Panc1 (cell line): ENCODE measurements at places on chromosomes 7 and 10.

DNA sequence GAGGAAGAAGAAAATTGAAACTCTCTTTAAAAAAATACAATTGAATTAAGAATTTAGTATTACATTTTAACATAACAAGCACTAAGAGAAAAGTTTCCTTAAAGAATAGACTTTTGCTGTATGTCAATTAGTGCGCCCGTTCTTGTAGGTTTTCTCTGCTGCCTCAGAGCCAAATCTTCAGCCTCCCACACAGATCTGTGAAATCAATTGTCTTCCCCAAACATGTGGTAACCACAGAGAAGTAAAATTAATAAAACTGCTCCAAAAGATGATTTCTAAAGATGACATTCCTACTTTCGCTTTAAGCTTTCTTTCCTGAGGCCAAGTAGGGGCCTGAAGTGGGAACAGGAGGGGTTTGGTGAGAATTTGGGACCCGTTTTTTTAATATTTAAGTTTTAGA is 113.2 kb upstream of the ADO start:
- H3K4me1 ChIP-seq, result no peaks in the 10 kb centered on the region
- H3K36me3 ChIP-seq, result no peaks in the 10 kb centered on the region
- DNase-seq, result no peak
- no peak overlapping the region for H3K27ac ChIP-seq
- no peaks in the 10 kb centered on the region; the same call in 1 of the 2 replicates for H3K27me3 ChIP-seq

- H3K27ac ChIP-seq, result no peak overlapping the region
- H3K27me3 ChIP-seq, result no peaks in the 10 kb centered on the region
- DNase-seq, result no peak
- H3K4me1 ChIP-seq, result 0 out of 2 replicates have a peak, but pooled peaks cover 3% of the 10 kb centered on the region
Measured at GRCh38 chr10:124554085-124554858, 92.6 kb downstream of the LHPP start.

DNA sequence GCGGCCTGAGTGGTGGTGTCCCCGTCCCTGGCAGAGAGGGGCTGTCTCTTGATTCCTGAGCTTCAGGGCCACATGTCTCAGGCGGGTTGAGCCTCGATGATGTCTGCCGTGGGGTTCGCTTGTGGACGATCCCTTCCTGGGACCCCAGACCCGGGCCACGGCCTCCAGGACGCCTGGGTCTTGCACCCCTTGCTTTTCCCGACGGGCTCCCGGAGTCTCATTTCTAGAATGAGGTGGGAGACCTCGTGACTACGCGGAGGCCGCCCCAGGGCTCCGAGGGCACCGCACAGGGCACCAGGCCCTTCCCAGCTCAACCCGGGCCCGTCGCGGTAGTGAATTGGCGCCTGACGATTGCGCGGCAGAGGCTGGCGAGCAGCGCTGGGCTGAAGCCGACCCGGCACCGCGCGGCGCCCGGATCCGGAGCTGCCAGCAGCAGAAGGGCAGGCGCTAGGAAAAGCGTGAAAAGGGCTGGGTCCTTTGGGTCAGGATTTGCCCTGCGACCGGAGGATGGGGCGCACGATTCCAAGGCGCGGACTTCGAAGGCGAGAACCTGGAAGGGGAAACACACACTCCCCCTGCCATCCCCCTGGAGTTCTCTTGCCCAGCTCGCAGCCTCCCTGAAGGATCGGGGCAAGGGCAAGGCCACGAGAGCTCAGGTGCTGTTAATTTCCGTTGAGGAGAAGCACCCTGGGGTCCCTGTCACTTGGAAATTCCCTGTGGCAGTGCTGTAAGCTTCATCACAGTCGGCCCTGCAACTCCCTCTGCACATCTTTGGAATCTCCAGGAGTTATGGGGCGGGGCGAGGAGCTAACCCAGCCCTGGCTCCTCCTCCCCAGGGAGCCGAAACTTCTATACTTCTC is 15.5 kb downstream of the TLX1 start:
- DNase-seq, result no peak
- no peak overlapping the region for H3K4me3 ChIP-seq
- H3K36me3 ChIP-seq, result no peaks in the 10 kb centered on the region
- H3K27me3 ChIP-seq, result peaks cover 14% of the 10 kb centered on the region
- no peak overlapping the region for H3K27ac ChIP-seq
- peaks cover 6% of the 10 kb centered on the region for H3K4me1 ChIP-seq

DNA sequence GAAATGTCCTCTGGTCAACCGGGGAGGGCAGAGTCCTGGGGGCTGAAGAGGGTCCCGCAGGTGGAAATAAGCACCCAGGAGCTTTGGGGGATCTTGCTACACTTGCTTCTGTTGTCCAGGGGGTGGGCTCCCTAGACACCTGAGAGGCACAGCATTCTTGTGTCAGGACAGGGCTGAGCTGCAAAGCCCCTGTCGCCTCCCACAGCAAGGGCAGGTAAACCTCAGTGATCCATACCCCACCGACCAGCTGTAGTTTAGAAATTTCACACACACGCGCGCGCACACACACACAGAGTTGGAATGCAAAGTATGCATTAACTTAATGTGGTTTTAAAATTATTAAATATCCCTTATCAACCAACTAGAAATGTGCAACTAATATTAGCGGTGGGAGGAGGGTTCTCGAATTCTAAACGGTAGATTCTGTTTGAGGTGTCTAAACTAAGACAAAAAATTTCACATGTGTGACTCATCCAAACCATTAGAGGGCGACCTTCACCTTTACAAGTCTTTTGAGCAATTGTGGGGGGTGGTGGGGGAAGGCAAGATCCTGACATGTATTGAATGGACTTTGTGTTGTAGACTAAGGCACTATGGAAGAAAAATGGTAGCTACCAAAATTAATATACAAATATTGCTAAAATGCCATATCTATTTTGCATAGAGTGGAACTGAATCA is 34.3 kb upstream of the PTF1A start:
- H3K27me3 ChIP-seq, result no peaks in the 10 kb centered on the region
- no peak overlapping the region for H3K27ac ChIP-seq
- H3K36me3 ChIP-seq, result no peaks in the 10 kb centered on the region
- DNase-seq, result no peak

DNA sequence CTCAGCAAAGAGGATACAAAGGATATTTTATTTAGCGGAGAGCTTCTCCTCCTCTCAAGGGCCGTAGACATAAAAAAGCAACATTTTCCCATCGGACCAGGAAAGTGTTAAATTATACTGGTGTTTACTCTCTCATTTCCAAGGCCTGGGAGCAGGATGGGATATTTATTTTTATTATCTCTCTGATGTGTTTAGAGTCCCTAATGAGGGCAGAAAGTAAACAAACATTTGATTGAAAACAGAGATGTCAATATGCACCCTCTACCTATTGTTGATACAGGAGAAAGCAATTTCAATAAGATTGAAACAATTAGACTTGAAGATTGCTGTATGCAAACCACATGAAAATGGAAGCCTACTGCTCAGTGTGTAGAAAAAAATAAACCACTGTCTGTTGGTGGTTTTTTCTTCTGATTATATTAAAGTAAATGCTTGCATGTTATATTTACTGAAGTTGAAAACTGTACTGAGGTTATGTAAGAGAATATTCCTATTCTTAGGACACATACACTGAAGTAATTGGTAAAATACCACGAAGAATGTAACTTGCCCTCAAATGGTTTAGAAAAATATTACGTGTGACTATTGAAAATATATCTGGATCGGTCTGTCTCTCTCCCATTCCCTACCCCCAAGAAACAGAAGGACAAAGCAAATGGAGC is 59.3 kb downstream of the ATXN7L1 start:
- no peak for DNase-seq
- no peak overlapping the region for H3K27ac ChIP-seq
- H3K4me1 ChIP-seq, result 0 out of 2 replicates have a peak, but pooled peaks cover 7% of the 10 kb centered on the region
- H3K36me3 ChIP-seq, result no peaks in the 10 kb centered on the region
- H3K27me3 ChIP-seq, result no peaks in the 10 kb centered on the region

GRCh38 chr7:7681191-7681935 is 37.0 kb downstream of the RPA3 start:
- H3K4me3 ChIP-seq, result no peak overlapping the region
- H3K27ac ChIP-seq, result peak overlapping the region; percentile 39; the same call in 1 of the 2 replicates
- H3K27me3 ChIP-seq, result no peaks in the 10 kb centered on the region
- H3K36me3 ChIP-seq, result no peaks in the 10 kb centered on the region

DNA sequence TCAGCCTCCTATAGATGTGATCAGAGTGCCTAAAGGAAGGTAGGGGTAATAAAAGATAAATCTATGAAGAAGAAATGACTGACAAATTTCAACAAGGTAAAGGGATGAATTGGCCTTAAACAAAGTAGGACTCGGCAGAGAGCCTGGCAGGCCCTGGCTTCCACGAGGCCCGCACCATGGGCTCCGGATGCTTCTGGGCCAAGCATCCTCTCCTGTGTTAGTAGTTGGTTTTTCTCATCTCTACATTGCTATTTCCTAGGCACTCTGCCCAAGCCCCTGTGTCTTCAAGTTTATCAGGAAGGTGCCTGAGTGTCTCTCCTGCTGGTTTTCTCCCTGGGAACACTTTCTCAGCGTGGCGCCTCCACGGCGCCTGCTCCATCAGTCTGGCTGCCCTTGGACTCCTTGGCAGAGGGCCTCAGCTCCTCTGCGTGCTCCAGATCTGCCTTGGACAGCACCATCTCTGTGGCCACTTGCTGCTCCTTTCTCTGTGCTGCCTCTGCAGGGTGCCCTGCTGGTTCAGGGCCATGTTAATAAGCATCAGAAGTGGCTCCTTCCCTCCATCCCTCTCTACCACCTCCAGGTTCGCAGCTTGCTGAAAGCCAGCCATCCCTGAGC is 413.3 kb upstream of the DPP6 start:
- no peaks in the 10 kb centered on the region for H3K27me3 ChIP-seq
- no peaks in the 10 kb centered on the region for H3K4me1 ChIP-seq
- no peaks in the 10 kb centered on the region for H3K36me3 ChIP-seq
- no peak overlapping the region for H3K4me3 ChIP-seq
- H3K27ac ChIP-seq, result no peak overlapping the region

DNA sequence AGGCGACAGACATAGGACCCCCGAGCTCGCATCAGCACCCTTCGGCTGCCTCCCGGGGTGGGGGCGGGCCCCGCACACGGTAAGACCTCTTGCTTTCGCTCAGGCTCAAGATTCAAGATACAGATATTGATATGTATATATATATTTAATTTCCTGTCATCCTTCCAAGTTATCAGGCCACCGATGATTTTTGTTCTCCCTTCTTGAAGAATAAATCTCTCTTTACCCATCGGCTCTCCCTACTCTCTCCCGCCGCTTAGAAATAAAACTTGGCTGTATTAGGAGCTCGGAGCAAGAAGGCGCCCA is 603 bp downstream of the ADRA2A start:
- DNase-seq, result no peak
- H3K27me3 ChIP-seq, result peaks cover 25% of the 10 kb centered on the region
- H3K4me3 ChIP-seq, result peak overlapping the region; percentile 43
- no peak overlapping the region for H3K27ac ChIP-seq
- no peaks in the 10 kb centered on the region for H3K36me3 ChIP-seq
- no peaks in the 10 kb centered on the region; the same call in 1 of the 2 replicates for H3K4me1 ChIP-seq

DNA sequence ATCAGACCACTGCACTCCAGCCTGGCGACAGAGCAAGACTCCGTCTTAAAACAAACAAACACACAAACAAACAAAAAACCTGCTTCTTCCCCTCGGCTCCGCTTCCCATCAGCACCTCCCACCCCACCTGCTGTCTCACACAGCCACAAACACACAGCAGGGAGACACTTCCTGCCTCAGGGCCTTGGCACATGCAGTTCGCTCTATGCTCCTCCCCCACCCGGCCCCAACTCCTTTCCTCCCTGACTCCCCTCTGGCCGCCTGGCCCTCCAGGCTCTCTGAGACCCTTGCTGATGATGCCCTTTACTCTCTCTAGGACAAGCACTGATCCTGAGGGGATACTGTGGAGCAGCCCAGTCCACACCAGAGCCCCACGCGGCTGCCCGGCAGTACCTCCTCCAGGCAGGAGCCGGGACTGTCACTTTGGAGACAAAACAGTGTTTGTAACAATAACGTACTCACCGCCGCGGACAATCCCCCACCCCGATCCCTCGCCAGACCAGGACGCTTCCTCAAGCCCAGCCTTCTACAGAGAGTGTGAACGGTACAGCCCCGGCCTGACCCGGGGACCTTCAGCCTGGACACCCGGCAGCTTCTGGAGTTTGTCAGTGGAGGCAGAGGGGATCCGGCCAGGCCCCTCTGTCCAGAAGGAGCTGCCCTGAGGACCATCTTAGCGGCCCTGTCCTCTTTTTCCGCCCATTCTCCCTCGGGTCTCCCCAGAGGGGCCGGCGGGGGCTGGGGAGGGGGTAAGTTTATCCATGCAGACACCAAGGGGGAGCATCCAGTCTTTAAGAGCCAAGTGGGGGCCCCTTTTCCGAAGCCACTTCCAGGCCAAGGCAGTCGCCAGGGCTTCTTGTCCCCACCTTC is 50.0 kb upstream of the GTF2IRD1 start:
- H3K4me3 ChIP-seq, result no peak overlapping the region
- no peaks in the 10 kb centered on the region for H3K4me1 ChIP-seq
- H3K36me3 ChIP-seq, result no peaks in the 10 kb centered on the region; the same call in 1 of the 2 replicates

GRCh38 chr7:47418601-47419309 is 163.2 kb downstream of the TNS3 start:
- H3K36me3 ChIP-seq, result peaks cover 80% of the 10 kb centered on the region
- DNase-seq, result no peak
- H3K27me3 ChIP-seq, result no peaks in the 10 kb centered on the region
- no peak overlapping the region; the same call in 1 of the 2 replicates for H3K27ac ChIP-seq
- peaks cover 13% of the 10 kb centered on the region for H3K4me1 ChIP-seq

- no peaks in the 10 kb centered on the region for H3K4me1 ChIP-seq
- no peak overlapping the region for H3K4me3 ChIP-seq
Measured at GRCh38 chr10:64760371-64760770, 1239.2 kb downstream of the REEP3 start.

- no peaks in the 10 kb centered on the region for H3K4me1 ChIP-seq
- H3K36me3 ChIP-seq, result peaks cover 20% of the 10 kb centered on the region; the same call in 1 of the 2 replicates
- no peak overlapping the region for H3K27ac ChIP-seq
- no peak for DNase-seq
- no peak overlapping the region for H3K4me3 ChIP-seq
- H3K27me3 ChIP-seq, result no peaks in the 10 kb centered on the region
Measured at GRCh38 chr10:73388228-73388627, 25.6 kb downstream of the ANXA7 start.

GRCh38 chr7:74061840-74062539 is 21.6 kb upstream of the LIMK1 start:
- H3K36me3 ChIP-seq, result no peaks in the 10 kb centered on the region
- H3K4me3 ChIP-seq, result no peak overlapping the region
- peak; percentile 64 for DNase-seq
- H3K27ac ChIP-seq, result peak overlapping the region; percentile 37; the same call in 1 of the 2 replicates
- H3K4me1 ChIP-seq, result peaks cover 10% of the 10 kb centered on the region; the same call in 1 of the 2 replicates
- H3K27me3 ChIP-seq, result no peaks in the 10 kb centered on the region

DNA sequence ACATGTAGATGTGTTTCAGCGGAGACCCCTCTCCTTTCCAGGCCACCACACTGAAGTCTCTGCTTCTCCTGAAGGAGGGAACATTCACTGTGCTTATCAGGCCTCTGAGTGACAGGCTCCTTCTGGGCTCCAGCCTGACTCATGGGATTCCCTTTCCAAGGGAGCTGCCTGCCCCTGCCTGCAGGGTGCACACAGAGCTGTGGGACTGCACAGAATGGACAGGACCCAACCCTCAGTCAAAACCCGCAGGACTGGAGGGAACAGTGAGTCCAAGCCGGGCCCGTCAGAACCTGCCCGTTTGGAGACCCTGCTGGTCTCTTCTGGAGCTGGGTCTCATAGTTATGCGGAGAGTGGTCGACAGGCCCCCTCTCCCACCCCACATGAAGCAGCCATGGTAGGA is 32.6 kb downstream of the PLAC9 start:
- DNase-seq, result no peak
- peaks cover 11% of the 10 kb centered on the region for H3K4me1 ChIP-seq
- no peak overlapping the region for H3K4me3 ChIP-seq
- no peaks in the 10 kb centered on the region for H3K36me3 ChIP-seq
- H3K27me3 ChIP-seq, result no peaks in the 10 kb centered on the region

GRCh38 chr10:16845248-16845647 is 28.0 kb upstream of the RSU1 start:
- no peak overlapping the region for H3K4me3 ChIP-seq
- no peak for DNase-seq
- H3K4me1 ChIP-seq, result peaks cover 9% of the 10 kb centered on the region
- no peaks in the 10 kb centered on the region for H3K27me3 ChIP-seq

- H3K27ac ChIP-seq, result no peak overlapping the region
- H3K4me1 ChIP-seq, result no peaks in the 10 kb centered on the region
- no peak overlapping the region for H3K4me3 ChIP-seq
- DNase-seq, result no peak
- H3K27me3 ChIP-seq, result no peaks in the 10 kb centered on the region
Measured at GRCh38 chr7:129728875-129729467, 117.5 kb downstream of the NRF1 start.
